ENCODE measurements at places on chromosomes 12 and 14.

- no peak for DNase-seq
Observed at GRCh38 chr14:85363358-85363757, 166.6 kb upstream of the FLRT2 start.

GRCh38 chr12:108589028-108589839 is 8.7 kb downstream of the TMEM119 start:
- DNase-seq, result no peak

- no peak for DNase-seq
Observed at GRCh38 chr14:52538623-52539022, 13.7 kb downstream of the TXNDC16 start.

DNA sequence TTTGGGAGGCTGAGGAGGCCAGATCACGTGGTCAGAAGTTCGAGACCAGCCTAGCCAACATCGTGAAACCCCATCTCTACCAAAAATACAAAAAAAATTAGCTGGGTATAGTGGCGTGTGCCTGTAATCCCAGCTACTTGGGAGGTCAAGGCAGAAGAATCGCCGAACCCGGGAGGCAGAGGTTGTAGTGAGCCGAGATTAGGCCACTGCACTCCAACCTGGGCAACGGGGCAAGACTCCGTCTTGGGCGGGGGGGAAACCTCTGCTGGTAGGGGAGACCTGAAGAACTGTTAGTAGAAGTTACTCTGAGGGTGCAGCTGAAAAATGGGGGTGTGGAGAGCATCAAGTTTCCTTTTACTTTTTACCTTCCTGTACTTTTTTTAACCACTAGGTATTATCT is 2.2 kb upstream of the LRP1 start:
- no peak for DNase-seq

- DNase-seq, result no peak
Observed at GRCh38 chr12:68102163-68102562, 57.4 kb downstream of the IFNG start.

- no peak for DNase-seq
Observed at GRCh38 chr14:78752518-78753188, 582.5 kb downstream of the NRXN3 start.

Measured in stimulated activated CD8-positive, alpha-beta memory T cell treated with anti-CD3 and anti-CD28 coated beads, Interleukin-2, amount 100 ng/mL, for 1 hour (primary cell).